ENCODE measurements at places on chromosomes 2 and 18.

DNA sequence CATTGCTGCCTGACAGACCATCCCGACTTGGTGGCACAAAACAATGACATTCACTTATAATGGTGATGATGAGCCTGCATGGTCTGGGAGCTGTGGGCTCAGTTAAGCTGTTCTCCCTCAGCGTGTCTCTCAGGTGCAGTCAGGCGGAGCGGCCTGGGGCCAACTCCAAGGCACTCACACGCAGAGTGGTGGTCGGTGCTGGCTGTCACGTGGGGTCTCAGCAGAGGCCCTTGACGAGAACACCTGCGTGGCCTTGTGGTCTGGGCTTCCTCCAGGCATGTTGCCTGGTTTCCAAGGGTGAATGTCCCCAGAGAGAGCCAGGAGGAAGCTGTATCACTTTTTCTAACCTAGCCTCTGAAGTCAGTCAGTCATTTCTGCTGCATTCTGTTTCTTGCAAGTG is 29.8 kb downstream of the ARMC9 start:
- DNase-seq: peak; percentile 0

GRCh38 chr2:57698935-57699449 is 347.6 kb upstream of the VRK2 start:
- DNase-seq: no peak

- no peak for DNase-seq
These were observed 67.3 kb downstream of the B3GNT2 start for GRCh38 chr2:62263076-62263715.

- no peak for DNase-seq
These were observed 49.7 kb downstream of the GLI2 start for GRCh38 chr2:120785228-120785966.

DNA sequence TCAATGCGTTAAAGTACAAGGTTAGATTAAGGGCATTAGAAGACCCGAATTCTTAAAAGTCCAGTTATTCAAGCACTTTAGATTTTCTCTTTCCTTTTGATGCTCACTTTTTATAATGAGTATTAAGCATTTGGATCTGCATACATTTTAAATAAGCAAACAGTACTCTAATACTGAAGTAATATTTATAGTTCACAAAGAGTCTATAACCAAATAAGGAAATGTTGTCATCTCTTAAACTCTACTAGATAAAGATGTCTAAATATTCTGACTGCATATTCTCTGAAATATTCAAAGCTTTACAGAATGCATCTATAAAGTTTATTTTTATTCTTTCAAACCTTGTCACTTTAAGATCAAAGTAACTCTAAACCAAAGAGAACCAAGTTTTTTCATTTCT is 25.5 kb downstream of the PPP3R1 start:
- no peak for DNase-seq

Data from NCI-H187 treated with DMSO at 0.1 percent for 48 hours (cell line).